Endothelial cell of coronary artery (primary cell): ENCODE measurements at places on chromosomes 4 and X. TPM values are rescaled to one million over a fixed set of nuclear protein-coding genes. Genes with fewer than 3 reads are reported as not detected.

Gene ADH6
- not detected in 2 replicates for total RNA-seq

Gene MTMR8
- 0.18 TPM in 1 of 2 replicates, not detected in the other for total RNA-seq

Gene LANCL3
- 0.19 and 0.81 TPM in 2 replicates for total RNA-seq

Gene TAB3
- total RNA-seq, result 4.3 and 5.7 TPM in 2 replicates

Gene SPANXA2
- not detected in 2 replicates for total RNA-seq

Gene DCUN1D4
- total RNA-seq, result 35.6 and 40.5 TPM in 2 replicates

Gene MAMLD1
- 0.54 and 0.85 TPM in 2 replicates for total RNA-seq

Gene CXCL6
- total RNA-seq, result 1.2 and 1.3 TPM in 2 replicates

Gene AKAP14
- not detected in 2 replicates for total RNA-seq

Gene SPIN4
- total RNA-seq, result 1.4 and 1.8 TPM in 2 replicates

Gene SUPT20HL1
- total RNA-seq, result not detected in 2 replicates

Gene KLB
- under 0.01 TPM in 1 of 2 replicates, not detected in the other for total RNA-seq

Gene ZNF185
- 21.7 and 27.8 TPM in 2 replicates for total RNA-seq

Gene TRIM60
- total RNA-seq, result not detected in 2 replicates

Gene AMTN
- total RNA-seq, result 0.09 TPM in 1 of 2 replicates, not detected in the other
